ENCODE measurements at places on chromosomes 7 and 10.

DNA sequence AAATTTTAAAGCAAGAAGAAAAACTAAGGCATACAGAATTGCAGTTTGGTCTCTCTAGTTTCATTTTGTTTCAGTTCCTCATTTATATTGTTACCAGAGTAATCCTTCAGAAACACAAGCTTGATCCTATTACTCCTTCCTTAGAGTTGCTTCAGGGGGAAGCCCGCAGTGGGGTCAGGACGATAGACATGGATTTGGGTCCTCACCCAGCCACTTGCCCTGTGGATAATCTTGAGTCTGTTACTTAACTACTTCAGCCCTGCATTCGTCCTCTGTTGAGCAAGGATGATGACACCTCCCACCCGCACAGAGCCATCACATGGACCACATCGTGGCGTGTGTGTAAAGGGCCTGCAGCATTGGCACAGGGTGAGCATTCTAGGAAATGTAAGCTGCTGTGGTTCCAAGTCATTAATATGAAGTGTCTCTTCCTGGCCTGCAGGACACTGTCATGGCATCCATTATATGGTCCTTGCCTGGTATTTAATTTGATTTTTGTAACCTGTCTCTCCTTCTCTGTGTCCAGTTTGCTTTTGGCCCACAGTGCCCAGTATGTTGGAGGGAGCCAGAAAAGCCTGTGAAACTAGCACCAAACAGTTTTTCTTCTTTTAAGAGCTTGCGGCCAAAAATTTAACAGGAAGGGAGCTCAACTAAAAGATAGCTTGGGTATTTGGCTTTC is 111.2 kb downstream of the EEPD1 start:
- DNase-seq = no peak

DNA sequence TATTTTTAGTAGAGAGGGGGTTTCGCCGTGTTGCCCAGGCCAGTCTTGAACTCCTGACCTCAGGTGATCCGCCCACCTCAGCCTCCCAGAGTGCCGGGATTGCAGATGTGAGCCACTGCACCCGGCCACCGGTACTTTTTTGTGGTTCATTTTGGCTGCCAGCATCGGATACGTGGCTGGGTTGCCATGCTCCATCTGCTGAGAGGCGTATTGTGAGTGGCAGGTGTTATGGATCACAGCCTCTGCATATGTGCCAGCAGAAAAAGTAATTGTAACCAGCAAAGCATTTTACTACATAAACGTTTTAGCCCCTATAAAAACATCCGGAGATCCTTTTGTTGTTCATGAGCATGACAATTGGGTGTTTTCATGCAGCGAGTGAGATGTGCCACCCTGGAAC is 7.1 kb downstream of the FOXK1 start:
- no peak for DNase-seq

GRCh38 chr7:43891069-43891955 is 15.1 kb downstream of the URGCP start:
- no peak for DNase-seq

DNA sequence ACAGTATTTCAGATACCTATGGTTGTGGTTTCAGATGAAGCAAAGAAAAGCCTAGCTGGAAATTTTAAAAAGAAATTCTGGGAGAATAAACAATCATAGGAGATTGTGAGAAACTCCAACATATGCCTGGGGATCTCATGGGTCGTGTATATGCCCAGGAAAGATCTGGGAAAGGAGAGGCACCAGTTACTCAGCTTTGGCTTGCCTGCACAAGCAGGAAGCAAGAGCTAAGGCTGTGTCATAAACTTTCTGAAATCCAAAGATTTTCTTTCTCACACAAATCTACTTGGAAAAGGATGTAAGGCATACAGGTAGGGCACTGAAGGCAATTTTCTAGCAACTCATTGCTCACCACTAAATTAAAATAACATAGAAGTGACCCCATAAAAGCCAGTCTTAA is 373.6 kb downstream of the CDC14C start:
- no peak for DNase-seq

GRCh38 chr10:89458291-89458690 is 43.9 kb downstream of the IFIT5 start:
- DNase-seq = no peak

DNA sequence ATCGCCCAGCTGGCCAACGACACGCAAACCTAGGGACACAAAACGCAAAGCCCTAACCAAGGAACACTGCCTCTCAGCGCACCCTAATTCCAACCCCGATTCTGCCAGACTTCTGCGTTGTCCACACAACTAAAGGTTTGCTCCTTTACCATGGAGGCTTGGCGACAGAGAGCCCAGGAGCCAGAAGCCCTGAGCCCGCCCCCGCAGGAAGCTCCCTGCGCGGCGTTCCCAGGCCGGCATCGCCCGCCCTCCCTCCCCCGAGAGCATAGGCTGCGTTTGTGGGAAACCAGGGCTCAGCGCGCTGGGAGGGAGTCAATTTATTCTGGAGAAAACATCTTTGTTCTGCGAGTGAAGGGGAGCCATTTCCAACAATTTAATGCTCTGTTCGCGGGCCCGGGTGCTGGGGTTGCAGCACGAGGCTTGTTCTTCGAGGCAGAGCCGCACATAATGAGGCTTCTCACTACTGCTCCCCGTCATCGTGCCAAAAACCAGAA is 103.9 kb downstream of the GRID1 start:
- peak; percentile 66 for DNase-seq

- no peak for DNase-seq
Measured at GRCh38 chr10:988667-989545, 672 bp downstream of the GTPBP4 start.

DNA sequence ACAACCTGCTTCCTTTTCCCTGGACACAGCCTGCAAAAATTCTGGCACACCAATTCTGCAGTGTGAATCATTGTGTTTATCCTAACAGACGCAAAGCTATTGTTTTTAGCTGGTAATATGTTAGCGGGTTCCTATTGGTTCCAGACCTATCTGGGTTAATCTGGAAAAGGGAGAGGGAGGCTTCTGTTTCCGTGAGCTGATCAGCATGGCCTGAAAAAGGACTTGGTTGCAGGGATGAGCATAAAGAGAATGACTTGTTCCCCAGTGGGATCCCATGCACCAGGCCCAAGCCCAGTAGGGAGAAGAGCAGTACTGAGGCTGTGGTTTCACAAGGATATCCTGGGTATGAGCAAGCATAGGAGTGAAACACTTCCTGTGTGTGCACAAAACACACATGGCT is 78.4 kb downstream of the PDE1C start:
- no peak for DNase-seq

All from lower leg skin (tissue), 4 donors.